SK-N-SH treated with all-trans-retinoic acid at 6 μM for 48 hours (cell line): ENCODE measurements at places on chromosomes 6 and 20.
A peak's percentile ranks its signal among the peaks of the same experiment; 100 is the strongest.

DNA sequence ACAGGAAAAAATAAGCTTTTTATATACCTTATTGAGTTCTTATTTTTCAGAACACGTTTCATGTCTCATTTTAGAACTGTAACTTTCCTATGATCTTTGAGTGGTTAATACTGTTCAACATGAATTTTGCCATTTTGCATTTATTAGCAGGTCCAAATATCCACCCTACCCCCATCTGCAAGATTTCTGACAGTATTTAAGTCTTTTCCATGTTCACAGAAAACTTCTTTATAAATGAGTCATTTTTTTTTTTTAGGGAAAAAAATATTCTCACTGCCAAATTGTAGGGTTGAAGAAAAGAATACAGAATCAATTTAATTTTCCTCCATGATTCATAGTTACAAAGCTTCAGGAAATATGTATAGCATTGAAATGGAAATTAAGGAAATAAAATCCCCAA is 101.8 kb downstream of the COL21A1 start:
- no peak; the same call in 2 of the 3 replicates for ATAC-seq

GRCh38 chr6:139939189-139939979 is 564.9 kb upstream of the CITED2 start:
- ATAC-seq = no peak

GRCh38 chr6:137630666-137631065 is 136.5 kb upstream of the OLIG3 start:
- ATAC-seq = no peak

DNA sequence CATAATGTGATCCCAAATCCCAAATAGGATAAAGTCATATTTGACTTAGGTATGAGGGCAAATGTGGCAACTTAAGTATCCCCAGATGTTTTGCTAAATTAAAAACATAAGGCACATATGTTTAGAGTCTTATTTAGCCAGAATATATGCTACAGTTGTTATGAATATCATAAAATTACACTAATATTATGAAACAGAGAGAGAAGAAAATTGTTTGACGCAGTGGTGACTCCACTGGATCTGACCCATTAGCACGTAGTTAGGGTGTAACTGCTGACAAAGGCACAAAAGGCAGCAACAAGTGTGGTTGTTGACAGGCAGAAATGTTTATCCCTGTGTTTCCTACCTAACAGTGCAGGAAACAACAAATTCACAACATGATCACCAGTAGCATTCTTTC is 152.4 kb upstream of the THBS2 start:
- ATAC-seq = no peak

- ATAC-seq = no peak
Measured at GRCh38 chr20:53921443-53921973, 148.9 kb downstream of the BCAS1 start.

DNA sequence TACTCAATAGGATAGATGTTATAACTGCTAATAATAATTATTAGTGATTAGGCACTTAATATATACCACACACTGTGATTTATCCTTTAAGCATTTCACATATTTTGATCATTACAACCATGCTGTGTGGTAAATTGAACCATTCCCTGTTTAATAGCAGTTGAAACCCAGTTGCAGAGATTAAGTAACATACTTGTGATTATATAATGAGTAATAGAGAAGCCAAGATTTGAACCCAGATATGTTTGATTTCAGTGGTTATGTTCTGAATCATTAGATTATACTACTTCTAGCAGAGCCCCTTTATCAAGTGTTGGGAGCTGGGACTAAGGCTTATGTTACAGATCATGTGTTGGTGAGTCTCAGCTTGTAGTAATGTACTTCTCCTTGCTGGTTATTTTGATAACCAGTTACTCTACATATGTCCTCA is 44.1 kb downstream of the STK4 start:
- ATAC-seq = peak; percentile 56

DNA sequence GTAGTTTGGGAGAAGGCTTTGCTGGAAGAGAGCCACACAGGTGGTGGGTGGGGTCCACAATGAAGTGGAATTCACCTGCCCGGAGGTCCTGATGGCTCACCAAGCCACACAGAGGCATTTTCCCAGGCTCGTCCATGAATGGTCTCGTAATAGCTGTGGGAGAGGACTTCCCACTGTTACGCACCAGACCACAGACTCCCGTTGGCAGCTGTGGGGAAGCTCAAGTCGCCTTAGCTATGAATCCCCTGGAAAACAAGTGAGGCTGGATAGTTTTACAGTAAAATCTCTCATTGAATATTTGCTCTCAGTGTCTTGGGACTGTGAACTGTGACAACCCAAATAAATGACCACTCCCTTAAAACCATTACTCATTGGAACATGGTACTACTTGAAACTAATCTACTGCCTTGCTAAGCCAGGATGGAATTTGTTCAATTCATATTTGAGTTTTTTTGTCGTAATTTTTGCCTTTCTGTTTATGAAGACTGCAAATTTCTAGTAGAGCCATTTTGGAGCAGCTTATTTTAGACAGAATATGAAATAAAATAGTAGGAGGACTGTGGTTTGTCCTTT is 79.4 kb downstream of the JAG1 start:
- ATAC-seq = no peak

DNA sequence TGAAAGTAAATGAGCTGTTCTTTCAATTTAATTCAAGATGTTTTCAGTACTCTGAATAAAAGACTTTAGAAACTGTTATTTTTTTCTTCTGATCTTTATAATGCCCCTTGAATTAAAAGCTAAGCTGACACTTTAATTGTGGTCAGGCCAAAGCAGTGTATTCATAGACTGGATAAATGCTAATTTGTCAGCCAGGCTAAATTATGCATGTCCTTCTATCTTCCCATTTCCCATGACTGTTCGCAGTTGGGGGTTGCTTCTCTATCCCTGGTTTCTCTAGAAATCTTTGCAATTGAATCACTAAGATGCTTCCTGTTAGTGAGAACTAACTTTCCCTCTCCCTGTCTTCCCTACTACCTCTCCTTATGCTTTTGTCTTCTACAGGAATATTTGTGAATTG is 396.2 kb downstream of the RFPL4B start:
- ATAC-seq = no peak

DNA sequence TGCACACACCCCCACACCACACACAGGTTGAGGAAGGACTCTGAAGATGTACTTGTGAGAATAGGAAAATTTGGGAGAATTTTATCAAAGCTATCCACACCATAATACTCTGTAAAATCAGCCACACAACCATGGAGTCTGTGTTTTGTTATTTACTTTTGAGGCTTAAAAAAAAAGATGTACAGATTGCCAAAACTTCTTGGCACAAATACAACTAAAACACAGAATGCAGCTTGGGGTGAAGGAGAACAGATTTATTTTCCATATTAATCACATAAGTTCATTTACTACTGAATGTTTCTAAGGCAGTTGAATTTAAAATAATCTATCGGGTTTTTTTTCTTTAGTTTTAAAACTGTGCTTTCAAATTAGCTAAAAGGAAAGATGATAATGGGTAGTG is 32.8 kb upstream of the KCNQ5 start:
- ATAC-seq = peak; percentile 37

- ATAC-seq = no peak
Measured at GRCh38 chr6:92050216-92050615, 1369.1 kb downstream of the EPHA7 start.
